ENCODE measurements at places on chromosomes 12 and 14.

DNA sequence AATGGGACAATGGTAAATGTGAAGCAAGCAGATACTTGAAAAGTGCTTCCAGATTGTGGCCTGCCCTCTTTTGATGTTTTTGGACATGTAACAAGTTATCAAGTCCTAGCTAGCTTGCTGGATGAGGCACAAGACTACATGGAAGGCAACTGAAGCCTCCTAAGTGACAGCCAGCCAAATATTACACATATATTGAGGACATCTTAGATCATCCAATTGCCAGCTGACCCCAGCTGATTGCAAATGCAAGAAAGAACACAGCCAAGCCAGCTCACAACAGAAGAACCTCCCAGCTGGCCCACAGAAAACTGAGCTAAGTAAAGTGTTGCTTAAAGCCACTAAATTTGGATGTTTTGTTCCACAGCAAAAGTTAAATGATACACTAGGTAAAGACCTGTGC is 156.9 kb downstream of the SRGAP1 start:
- DNase-seq: no peak

DNA sequence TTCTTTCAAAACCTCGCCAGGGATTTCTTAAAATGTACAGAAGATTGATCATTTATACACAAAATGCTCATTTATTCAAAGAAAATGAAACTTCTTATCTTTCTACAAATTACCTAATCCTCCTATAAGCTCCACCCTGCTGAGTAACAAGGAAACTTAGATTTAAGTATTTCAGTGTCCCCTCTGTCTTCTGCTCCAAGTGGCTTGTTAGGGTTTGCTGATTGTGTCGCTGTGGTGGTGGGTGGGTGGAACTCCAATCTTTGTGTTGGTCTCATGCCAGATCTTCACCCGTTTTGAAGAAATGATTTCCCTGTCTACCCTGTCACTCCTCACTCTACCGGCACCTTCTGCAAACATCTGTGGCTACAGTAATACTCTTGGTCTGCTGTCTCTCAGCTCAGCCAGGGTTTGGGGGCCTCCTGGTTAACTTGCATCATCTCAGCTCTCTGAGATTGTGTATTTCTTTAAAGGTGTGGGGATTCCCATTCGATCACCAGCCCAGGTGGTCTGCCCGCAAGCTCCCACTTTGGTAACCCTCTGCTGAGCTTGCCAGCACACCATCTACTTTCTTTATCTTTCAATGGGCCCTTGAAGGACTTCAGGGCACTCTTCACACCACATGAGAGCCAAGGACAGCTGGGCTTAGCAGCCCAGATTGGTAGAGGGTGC is 73.8 kb downstream of the DRAM1 start:
- no peak for DNase-seq

GRCh38 chr14:71780822-71781221 is 151.4 kb upstream of the RGS6 start:
- DNase-seq: no peak

DNA sequence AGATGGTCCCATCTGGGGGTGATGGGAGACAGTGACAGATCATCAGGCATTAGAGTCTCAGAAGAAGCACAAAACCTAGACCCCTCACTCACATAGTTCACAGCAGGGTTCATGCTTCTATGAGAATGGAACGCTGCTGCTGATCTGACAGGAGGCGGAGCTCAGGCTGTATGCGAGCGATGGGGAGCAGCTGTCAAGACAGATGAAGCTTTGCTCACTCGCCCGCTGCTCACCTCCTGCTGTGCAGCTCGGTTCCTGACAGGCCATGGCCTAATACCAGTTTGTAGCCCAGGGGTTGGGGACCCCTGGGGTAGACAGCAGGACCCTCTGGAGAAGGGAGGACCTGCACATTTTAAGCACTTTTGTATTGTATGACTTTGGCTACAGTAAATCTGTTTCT is 111.2 kb downstream of the LGMN start:
- no peak for DNase-seq

DNA sequence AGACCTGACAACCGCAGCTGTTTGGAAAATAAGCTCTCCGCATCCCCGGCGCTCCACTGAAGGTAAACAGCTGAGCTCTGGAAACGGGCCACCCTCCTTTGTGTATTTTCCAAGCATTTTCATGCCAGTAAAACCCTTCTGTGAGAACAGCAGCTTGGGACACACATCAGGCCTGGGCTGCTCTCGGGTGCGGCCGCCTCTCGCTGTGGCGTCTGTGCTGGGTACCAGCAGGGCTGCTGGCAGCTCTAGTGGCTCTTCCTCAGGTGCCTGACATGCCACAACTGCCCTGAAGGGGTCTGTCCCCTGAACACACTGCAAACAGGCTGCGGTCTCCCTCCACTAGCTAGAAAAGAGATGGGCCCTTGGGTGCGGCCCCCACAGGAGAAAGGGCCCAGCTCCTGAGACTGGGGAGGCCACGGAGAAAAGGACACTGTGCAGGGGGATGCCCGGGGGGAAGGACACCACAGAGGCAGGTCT is 96.3 kb downstream of the ITPK1 start:
- peak; percentile 47 for DNase-seq

DNA sequence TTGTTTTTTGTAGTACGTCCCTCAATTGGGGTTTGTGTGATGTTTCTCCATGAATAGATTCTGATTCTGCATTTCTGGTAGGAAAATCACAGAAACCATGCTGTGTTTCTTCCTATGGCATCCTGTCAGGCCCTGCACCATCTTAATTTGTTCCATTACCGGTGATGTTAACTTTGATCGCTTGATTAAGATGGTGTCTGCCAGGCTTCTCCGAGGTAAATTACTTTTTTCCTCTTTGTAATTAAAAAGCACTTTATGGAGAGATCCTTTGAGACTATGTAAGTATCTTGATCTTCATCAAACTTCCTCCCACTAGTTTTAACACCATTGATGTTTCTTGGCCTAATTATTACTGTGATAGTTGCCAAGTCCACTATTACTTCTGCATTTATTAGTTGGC is 15.0 kb upstream of the KRT7 start:
- DNase-seq: no peak

Measured in midbrain (tissue), 1 donor.